ENCODE measurements at places on chromosomes 13 and 19.

- peak; percentile 83 for DNase-seq
Measured at GRCh38 chr19:38669552-38669951, 22.1 kb downstream of the ACTN4 start.

- DNase-seq: no peak
Measured at GRCh38 chr13:44905556-44905955, 83.7 kb downstream of the NUFIP1 start.

DNA sequence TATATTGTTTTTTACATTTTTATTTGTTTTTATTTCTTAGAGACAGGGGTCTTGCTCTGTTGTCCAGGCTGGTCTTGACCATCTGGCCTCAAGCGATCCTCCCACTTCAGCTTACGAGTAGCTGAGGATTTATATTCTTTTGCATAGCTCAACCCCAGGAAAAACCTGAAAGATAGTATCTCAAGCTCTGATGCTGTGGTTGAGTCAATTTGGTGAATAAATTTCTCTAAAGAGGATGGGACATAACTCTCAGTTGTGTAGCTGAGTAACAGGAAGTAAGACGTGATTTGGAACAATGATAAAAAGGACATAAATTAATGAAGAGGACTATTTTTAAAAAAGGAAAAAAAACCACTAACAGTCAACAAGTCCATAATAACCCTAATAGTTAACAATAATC, 79.8 kb upstream of the TNFSF11 start:
- DNase-seq: no peak

GRCh38 chr13:23715092-23715761, 145.0 kb downstream of the TNFRSF19 start:
- DNase-seq: no peak

DNA sequence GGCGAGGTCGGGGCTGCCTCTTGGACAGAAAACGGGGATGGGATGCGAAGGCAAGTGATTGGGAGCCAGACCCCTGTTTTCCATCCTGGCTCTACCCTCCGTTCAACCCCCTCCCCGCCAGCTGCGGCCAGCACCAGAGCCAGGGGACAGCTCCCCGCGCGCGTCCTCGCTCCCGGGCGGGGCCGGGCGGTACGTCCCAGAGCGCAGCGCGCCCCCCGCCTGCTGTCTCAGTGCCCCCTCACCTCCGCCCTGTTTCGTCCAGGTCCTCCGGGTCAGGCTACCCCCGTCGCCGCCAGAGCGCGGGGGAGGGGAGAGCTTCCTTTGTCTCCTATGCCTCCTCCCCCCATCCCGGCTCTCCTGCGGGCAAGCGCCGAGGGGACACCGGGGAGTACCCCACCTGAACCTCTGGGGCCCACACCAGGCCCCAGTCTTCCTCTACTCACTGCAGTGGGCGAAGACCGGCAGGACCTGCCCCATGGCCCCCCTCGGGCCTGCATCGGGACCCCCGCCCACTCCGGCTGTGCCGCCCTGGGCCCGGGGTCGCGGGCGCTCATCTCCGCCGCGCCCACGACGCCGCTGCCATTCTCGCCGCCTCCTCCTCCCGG, 396 bp downstream of the RTN2 start:
- no peak for DNase-seq

GRCh38 chr13:82062772-82063171, 1721.8 kb upstream of the SPRY2 start:
- DNase-seq: no peak

GRCh38 chr13:112980434-112980833, 11.4 kb downstream of the MCF2L start:
- DNase-seq: no peak

- peak; percentile 19 for DNase-seq
Measured at GRCh38 chr13:28337166-28338005, 157.5 kb downstream of the FLT1 start.

DNA sequence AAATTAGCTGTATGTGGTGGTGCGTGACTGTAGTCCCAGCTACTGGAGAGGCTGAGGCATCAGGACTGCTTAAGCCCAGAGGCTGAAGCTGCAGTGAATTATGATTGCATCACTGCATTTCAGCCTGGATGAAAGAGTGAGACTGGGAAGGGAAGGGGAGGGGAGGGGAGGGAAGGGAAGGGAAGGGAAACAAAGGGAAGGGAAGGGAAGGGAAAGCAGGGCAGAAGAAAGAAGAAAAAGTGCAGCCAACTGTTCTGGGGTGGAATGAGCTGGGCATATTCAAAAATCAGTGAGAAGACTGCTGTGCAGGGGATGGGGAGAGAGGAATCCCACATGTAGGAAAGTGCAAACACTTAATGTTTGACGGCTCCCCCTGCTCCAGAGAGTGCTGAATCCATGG, 905.5 kb downstream of the UQCRFS1 start:
- no peak for DNase-seq

DNA sequence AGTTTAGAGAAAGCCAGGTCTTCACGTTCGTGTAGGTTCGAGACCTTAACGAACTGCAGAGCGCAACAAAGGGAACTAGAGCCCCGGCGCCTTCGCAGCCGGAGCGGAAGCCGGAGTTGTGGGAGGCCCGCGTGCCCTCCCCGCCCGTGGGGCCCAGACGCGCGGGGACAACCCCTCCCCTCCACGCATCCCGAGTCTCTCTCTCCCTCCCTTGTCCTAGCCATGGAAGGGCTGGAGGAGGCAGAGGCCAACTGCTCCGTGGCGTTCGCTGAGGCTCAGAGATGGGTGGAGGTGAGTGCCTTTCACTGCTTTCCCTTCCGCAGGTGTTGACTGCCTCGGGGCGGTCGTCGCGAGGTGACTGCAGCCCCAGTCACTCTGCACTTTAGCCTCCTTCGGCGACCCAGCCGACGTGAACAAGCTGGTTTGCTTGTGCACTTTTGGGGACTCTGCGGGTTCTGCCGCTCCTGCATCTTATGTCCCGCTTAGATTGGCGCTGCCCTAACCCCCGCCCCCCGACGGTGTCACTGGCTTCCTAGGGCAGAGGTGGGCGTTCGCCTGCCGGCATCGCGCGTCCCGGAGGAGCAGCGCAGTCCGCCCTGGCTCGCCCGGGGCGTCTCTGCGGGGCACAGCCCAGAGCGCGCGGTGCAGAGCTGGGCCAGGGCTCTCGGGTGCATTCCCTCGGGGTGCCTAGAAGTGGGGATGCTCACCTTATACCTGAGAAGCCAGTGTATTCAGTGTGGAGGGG, 478 bp downstream of the LMO7 start:
- DNase-seq: peak; percentile 52

DNA sequence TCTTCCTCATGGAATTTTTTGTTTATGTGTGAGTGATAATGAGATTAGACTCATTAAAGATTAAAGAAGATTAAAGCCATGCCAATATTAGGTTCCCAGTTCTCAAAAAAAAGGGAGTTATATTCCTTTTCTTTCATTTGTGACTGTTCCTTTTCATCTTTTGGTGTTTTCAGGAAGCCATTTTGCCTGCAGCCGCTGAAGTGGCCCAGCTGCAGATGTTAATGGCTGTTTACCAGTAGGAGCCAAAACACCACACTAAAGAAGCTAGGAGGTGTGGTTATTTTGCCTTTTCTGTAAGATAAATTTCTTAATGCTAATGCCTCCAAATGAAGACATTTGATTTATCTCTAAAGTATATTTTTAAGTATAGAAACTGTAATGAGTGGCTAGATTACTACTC, 36.3 kb downstream of the ITGBL1 start:
- DNase-seq: no peak

- no peak for DNase-seq
Measured at GRCh38 chr19:17522988-17523872, 11.8 kb downstream of the PGLS start.

GRCh38 chr13:44573790-44574465, 2.2 kb downstream of the TSC22D1 start:
- peak; percentile 34 for DNase-seq

DNA sequence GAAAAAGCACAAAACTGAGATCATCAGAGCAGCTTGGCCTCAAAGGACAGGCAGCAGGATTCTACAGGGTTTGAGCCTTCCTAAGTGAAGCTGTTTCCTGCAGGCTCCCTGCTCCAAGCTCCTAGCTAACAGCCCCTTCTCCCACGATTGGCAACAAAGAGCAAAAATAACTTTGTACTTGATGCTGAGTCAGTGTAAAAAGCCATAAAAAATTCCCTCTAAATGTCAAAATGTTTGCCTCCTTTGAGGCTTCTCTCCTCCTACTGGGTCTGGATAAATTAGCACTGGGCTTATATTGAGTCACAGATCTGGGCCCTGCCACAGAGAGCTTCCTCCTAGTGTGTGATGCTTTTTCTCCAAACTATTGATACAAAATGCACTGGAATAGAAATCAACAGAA, 153.3 kb downstream of the TNFRSF19 start:
- no peak for DNase-seq

DNA sequence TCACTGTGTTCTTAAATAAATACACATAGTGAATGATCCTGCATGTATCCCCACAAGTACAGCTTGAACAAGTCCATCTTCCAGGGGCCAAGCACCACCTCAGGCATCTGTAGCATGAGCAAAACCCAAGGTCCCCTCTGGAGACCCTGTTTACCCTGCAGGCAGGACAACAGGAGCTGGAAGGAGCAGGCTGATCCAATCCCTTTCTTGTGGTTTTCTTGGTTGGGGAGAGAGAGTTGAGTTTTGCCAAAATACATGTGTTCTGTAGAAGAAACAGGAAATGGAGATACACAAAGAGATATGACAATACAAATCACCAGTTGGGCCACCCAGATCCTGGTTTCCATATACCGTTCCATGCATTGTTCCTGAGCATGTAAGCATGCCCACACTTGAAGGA, 92.8 kb downstream of the SHISA2 start:
- DNase-seq: no peak

GRCh38 chr13:40433577-40433976, 232.9 kb downstream of the FOXO1 start:
- DNase-seq: no peak

DNA sequence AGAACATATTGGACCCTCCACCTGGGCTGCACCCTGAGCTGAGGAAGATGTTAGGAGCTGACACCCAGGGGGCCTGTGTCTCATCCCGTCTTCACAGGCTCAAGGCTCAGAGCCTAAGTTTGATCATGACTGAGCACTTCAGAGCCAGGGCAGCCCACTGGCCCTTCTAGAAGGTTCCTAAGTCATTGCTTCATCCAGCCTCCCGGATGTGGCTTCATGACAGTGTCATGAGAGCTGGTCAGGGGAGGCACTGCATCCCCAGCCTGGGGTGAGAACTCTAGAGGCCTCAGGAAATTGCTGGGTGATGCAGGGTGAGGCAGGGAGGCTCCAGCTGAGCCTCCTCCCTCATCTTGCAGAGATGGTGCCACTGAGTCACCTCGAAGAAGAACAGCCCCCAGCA, 24.9 kb upstream of the PIK3R2 start:
- no peak for DNase-seq

GRCh38 chr13:101205408-101205807, 210.9 kb downstream of the NALCN start:
- DNase-seq: no peak

DNA sequence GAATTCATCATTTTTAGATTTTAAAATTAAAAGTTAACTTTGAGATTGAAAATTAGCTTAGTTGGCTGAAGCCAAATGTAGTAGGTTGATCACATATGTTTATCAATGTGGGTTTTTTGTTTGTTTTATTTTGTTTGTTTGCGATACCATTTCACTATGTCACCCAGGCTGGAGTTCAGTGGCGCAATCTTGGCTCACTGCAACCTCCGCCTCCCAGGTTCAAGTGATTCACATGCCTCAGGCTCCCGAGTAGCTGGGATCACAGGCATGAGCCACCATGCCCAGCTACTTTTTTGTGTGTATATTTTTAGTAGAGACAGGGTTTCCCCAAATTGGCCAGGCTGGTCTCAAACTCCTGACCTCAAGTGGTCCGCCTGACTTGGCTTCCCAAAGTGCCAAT, 665.7 kb upstream of the SLC10A2 start:
- no peak for DNase-seq

DNA sequence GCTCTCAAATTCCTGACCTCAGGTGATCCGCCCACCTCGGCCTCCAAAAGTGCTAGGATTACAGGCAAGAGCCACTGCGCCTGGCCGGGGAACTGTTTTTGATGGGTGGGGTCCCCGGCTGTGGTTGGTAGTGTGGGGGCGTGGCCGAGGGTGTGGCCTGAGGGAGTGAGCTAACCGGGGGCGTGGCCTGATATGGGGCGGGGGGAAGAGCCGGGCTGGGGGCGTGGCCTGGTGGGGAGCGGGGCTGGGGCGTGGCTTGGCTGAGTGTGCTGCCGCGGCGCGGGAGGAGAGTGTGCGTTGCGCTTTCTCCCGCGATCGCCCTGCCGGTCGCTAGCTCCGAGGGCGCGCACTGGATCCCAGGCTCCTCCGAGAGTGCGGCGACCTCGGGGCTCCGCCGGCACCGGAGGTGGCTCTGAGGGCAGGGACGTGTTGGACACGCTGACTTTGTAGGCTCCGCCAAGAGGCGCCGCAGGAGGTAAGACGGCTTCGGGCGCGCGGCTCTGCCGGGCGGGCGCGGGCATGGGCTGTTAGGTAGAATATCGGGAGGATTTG, at the start of gene SPATA13:
Gene SPATA13 (plus strand): TSS at position 263 of the 552 bp plus-strand sequence. CDS start 62,210 bp downstream, outside the sequence.
- peak; percentile 96 for DNase-seq

- peak; percentile 6 for DNase-seq
Measured at GRCh38 chr13:60755380-60756163, 358.6 kb downstream of the TDRD3 start.

DNA sequence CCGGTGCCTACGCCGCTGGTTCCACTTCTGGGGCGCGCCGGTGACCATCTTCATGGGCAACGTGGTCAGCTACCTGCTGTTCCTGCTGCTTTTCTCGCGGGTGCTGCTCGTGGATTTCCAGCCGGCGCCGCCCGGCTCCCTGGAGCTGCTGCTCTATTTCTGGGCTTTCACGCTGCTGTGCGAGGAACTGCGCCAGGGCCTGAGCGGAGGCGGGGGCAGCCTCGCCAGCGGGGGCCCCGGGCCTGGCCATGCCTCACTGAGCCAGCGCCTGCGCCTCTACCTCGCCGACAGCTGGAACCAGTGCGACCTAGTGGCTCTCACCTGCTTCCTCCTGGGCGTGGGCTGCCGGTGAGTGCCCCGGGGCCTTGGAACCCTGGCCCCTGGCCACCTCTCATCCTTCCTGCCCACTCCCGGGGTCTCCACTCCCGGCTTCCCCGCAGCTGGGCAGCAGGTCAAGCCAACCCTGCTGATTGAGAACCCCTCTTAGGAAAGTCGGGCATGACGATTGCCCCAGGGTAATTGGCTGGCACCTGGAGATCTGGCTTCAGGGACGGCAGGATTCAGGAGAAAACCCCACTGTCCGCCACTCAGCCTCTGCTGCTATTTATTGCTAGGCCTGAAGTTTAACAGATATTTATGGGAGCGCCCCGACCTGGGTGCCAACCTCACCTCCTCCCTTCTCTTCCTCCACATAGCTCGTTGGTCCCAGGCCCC, 39.1 kb downstream of the TRPM4 start:
- DNase-seq: no peak

- DNase-seq: no peak
Measured at GRCh38 chr13:99958406-99959126, 13.0 kb downstream of the ZIC5 start.

- DNase-seq: no peak
Measured at GRCh38 chr19:8638078-8638619, 7.7 kb downstream of the NFILZ start.
